ENCODE measurements at places on chromosomes 4 and X.

GRCh38 chrX:134171661-134172587 lies 65.1 kb upstream of the CCDC160 start:
- DNase-seq: no peak

DNA sequence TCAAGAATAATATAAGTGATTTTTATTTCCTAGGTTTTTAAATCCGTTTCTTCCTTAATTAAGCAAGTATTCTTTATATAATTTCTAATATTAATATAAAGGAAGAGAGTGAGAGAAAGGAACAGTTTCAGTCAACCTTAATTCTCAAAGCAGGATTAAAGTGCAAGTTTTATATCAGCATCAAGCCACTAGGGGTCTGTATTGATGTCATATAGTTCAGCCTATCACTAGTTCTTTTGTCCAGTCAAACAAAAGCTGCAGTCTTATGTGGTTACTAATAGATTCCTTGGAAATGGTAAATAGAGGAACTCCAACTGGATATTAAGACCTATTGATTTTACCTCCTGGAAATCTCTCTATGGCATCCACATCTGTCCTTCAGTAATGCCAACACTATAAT lies 82.0 kb downstream of the NAP1L3 start:
- no peak for DNase-seq

GRCh38 chr4:87075876-87076275 lies 141.1 kb downstream of the AFF1 start:
- no peak for DNase-seq

- DNase-seq: no peak
These were observed 109.7 kb downstream of the ZNF827 start for GRCh38 chr4:145828802-145829485.

DNA sequence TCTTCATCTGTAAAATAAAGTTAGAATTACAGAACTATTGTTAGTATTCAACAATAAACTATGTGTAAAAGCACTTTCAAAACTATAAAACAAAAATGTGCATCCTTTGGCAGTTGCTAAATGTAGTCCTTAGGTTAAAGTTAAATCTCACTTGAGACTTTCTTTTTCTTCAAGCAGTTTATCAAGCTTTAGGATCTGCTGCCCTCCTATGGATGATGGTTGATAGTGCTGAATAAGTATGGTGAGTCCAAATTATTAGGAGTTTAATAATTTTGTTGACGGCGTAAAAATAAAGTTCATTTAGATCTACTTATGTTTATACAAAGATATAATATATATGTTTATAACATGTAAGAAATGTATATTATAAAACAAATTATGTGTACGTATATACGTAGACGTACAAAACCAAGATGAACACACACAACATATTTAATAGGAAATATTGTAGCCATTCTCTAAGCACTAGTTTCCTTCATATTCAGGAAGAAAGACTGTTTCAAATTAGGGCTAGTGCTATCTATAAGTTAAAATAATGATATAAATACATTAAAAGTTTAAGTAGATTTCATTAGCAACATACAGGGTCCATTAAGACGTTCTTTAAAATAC lies 22.3 kb downstream of the UGT2A2 start:
- DNase-seq: peak; percentile 1

DNA sequence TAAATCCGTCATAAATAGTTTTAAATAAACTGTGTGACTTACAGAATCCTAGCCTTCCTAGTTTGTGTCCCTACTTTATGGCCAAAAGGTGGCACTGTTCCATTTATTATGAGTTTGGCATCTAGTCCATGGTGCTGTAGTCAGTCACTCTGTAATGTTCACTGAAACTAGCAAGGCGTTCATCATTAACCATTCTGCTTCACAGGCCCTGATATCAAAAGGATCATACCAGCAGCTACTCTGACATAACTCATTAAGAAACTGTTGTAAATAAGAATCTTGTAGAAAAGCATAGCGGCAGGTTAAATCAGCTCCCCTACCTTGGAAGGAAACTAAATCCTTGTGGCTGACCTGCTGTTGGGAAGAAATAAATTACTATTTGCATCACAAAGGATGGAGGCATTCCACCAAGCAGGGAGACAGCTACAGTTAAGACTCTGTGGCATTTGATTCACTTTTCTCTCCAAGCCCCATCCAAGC lies 919.6 kb upstream of the DIAPH2 start:
- peak; percentile 1 for DNase-seq

GRCh38 chr4:145484225-145484846 lies 2.7 kb downstream of the SMAD1 start:
- DNase-seq: no peak

GRCh38 chr4:72987741-72988729 lies 81.5 kb downstream of the COX18 start:
- no peak for DNase-seq

GRCh38 chr4:81919223-81919622 lies 447.5 kb upstream of the RASGEF1B start:
- no peak for DNase-seq

DNA sequence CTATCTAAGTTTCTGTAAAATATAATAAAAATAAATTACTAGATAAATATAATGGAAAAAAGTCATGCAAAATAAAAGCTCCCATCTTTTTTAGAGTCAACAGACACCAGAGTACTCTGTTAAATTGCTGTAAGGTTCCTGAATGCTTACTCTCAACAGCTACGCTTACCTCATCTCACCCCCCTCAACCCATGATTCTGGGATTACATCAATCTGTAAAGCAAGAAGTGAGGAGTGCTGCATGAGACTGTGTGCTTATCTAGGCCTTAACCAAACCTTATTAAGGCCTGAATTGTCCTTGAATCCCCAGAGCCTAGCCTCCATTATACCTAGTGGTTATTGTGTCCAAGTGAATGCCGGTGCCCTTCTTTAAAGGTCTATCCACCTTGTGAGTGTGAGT lies 735.8 kb downstream of the RPA4 start:
- no peak for DNase-seq

- no peak for DNase-seq
These were observed 335.7 kb downstream of the BMPR1B start for GRCh38 chr4:95093460-95093859.

GRCh38 chr4:18512718-18513117 lies 491.2 kb upstream of the LCORL start:
- no peak for DNase-seq

- DNase-seq: no peak
These were observed 982.4 kb upstream of the HS3ST1 start for GRCh38 chr4:12411072-12411471.

DNA sequence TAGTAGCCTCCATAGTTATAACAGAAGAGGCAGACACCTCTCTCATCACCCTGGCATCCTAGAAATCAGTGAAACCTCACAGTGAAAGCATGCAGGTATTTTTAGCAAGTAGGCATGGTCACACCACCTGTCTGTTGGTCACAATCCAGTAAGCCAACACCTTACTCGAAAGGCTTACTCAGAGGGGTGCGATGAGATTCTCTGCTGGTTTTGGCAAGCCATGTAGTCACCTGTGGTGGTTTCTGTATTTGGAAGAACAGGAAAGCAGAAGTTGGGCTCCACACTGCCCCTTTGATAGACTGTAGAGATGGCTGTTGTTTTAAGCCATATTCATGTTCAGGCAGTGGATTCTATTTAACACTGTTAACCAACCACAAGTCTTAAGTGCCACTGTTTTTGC lies 134.7 kb downstream of the DCLK2 start:
- DNase-seq: no peak

DNA sequence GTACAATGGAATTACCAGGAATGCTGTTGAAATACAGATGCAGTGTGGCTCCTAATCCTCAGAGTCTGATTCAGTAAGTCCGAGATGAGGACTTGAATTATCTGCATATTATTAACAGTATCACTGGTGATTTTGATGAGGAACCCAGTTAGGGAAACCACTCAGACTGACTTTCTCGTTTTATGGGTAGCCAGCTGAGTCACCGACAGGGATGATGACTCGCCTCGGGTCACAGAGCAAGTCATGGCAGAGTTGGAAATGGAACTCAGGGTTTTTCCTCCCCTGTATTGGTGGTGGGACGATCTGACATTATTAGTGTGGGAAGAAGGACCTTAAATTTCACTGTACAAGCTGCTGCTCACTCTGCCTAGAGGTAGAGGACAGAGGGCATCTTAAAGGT lies 51.3 kb downstream of the RTL9 start:
- no peak for DNase-seq

DNA sequence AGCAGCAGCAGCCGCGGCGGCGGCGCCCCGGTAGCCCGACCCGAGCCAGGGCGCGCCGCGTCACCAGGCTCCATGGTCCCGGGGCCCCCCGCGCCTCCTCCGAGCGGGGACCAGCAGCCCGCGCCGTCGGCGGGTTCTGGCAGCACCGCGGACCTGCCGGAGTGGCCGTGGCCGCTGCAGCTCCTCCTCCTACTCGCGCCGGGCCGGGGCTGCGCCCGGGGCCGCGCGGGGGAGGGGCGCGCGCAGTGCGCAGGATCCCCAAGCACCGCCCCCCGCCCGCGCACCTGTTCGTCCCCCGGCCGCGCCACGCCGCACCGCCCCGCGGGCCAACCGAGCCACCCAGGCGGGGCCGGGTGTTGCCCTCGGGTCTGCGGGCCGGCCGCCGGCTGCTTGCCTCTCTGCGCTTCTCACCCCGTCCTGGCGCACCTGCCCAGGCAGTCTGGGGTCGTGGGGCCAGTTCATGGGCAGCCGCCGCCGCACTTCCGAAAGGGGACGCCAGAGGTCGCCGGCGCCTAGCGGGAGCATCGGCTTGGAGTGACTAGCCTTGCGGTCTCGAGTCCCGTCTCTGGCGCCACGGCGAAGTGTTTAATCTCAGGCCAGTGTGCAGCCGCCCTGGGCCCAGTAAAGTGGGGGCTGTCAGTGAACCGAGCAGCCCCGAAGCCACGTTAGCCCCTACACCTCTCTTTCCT lies at the start of gene SLC9A7:
Gene SLC9A7, minus strand, starts transcription at position 163 of the 689 bp plus-strand sequence. Its CDS starts 89 bp downstream, at position 74.
- DNase-seq: peak; percentile 68

- DNase-seq: no peak
These were observed 16.7 kb upstream of the EXOSC9 start for GRCh38 chr4:121784401-121784800.

GRCh38 chr4:142713282-142714030 lies 132.6 kb downstream of the INPP4B start:
- DNase-seq: no peak

- DNase-seq: no peak
These were observed 136.5 kb downstream of the SH3KBP1 start for GRCh38 chrX:19750783-19751467.

GRCh38 chr4:41757521-41758156 lies 9.1 kb upstream of the PHOX2B start:
- DNase-seq: no peak

GRCh38 chrX:12693754-12694153 lies 97.5 kb upstream of the PRPS2 start:
- DNase-seq: no peak

DNA sequence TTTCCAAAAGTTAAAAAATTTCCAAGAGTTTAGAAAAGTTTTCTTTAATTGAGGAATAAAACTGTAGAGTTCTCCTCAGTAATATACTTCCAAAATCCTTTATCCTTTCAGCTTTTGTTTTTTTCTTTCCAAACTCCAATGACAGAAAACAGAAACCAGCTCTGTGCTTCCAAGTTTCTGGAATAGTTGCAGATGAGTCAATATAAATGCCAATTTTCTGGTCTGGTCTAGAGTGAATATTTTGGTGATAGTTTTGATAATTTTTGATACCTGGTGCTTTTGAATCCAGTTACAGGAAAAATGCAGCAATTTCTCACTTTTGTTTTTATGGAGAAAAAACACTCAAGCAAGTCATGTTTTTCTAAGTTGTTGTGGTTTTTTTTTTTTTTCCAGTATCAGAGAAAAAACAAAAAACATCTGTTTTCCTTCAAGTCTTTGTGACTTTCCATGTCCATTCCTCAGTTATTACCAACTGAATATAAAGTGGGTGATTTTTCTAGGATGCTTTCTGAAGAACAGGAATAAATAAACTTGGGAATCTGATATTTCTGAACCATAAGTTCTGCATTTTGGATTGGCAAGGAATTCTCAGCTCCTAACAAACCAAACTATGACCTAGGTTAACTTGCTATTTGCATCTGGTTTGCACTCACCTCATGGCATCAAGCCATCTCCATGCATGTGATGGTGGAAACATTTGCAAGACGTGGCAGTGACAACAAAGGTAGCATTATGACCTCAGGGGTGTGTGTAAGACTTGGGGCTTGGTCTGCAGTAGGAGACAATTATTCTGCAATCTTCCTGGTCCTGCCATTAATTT lies 139.1 kb downstream of the VEGFC start:
- DNase-seq: no peak

DNA sequence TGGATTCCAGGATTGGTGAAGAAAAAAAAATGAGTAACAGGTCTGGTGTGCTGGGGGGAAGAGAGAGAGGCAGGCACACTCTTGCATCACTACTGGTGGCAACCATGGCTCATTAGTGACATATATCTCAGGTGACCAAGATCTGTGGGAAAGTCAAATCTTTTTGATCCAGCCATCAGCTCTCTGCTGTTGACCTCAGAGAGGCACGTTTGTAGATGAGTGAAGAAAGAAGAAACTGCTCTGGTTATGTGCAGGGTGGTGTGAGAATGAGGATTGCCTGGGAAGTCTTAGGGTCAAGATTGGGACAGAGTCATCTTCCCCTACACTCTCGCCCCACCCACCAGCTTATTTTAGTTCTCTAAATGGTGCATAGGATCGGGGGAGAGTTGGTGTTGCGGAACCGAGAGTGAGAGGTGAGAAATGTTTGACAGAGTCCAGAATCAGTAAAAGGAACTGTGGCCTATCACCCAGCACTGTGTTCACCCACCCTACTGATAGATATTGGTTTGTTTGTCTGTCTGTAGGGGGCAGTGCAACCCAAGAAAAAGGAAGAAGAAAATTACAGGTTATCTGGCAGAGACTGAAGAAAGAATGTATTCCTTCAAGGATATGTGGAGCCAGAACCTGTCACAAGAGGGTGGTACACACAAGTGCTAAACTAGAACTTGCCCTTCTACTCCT lies 21.9 kb downstream of the ARMCX6 start:
- DNase-seq: peak; percentile 35

GRCh38 chrX:66912417-66912816 lies 273.5 kb upstream of the EDA2R start:
- DNase-seq: no peak

DNA sequence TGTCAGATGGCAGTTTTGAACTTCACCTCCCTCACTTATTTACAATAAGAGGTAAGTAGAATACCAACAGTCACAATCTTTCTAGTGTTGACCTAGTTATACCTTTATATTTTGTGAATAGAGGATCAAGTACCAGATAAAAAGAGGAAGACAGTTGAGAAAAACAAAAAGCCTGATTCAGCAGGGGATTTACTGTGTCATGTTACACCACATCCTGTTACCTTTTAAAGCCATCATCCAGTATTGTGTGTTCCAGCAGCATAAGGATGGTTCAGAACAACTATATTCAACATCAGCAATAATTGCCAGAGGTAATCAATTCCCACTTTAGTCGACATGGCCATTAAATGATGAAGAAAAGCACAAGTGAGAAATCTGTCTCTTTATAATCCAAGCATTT lies 21.3 kb upstream of the CXCL6 start:
- DNase-seq: no peak

GRCh38 chr4:13215560-13215959 lies 268.6 kb downstream of the RAB28 start:
- DNase-seq: no peak

DNA sequence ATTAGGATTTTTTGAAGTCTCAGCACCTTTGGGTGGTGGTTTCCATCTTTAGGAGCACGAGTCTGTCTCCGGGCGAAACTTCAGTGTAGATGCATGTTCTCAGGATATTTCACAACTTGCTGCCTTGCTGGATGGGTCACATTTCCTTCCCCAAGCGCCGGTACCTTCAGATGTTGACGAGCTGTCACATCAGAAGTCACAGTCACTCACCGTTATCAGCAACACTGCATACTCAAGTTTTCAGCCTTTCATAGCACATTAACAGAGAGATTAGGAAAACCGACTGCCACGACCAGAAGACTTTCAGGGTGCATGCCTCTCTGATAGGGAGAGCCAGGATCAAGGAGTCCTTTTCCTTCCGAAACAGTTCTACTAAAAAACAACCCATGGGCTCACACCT lies 77.8 kb downstream of the SHROOM2 start:
- DNase-seq: no peak

All from NCI-H526 treated with DMSO at 0.1 percent for 48 hours (cell line).